ENCODE measurements at places on chromosomes 2 and 18.
A peak's percentile ranks its signal among the peaks of the same experiment; 100 is the strongest.

GRCh38 chr2:160207804-160208654 is 8.0 kb upstream of the ITGB6 start:
- DNase-seq = peak; percentile 86

- DNase-seq = no peak
Measured at GRCh38 chr2:213129311-213129710, 22.1 kb downstream of the IKZF2 start.

GRCh38 chr2:55027226-55027625 is 23.0 kb downstream of the RTN4 start:
- no peak for DNase-seq

GRCh38 chr2:118812552-118812951 is 34.9 kb downstream of the EN1 start:
- no peak for DNase-seq

DNA sequence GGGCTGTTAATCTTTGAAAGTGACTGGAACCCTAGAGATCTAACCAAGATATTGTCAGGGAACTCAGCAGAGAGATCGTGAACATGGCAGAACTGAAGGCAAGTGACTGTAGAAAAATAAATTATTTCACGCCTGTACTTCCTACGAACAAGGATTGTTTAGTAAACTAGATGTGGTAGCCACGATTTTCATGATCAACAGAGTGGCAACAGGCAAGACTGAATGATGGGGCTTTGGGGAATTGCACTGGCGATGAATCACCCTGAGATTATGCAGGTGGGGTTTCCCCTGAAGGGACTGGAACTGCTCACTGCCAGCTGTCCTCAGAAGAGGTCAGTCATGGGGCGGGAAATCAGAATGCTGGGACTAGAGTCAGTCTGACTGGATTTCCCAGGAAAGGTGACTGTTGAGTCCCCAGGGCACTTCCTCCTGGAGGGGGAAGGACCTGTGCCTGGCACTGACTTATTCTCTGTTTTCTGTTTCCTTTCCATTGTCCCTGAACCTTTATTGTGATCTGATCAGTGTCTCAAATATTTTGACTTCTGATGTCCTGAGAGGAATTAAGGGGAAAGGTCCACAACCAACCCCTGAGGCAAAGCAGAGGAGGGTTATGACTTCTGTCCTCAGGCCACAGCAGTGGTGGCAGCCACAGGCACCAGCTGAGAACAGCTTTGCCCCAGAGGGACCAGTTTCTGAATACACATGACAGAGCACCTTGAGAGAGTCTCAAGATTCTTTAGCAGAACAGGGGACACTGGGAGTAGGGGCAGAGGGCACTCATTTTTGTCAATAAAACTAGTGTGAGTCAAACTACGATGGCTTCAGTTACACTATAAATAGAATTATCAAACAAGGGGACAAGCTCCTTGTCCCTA is 70.0 kb downstream of the NAB1 start:
- DNase-seq = no peak

GRCh38 chr18:36582988-36583745 is 245.6 kb downstream of the TPGS2 start:
- no peak for DNase-seq

DNA sequence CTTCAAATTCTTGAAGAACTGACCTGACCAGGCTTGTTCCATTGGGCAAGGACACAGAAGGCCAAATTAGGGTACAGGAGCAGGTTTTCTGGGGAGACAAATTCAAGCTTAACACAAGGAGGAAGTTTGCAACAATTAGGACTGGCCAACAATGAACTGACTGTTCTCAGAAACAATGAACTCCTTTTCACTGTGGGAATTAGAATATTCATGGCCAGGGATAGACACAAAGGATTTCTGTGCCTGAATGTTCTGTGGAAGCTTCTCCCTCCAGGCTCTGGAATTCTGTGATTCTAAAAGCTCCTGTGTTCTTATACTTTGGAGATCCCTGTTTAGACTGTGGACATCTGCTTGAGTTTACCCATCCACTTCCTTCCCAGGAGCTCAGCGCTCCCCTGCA is 15.2 kb downstream of the SMYD1 start:
- DNase-seq = no peak

GRCh38 chr2:127679680-127680361 is 4.5 kb upstream of the LIMS2 start:
- DNase-seq = no peak

DNA sequence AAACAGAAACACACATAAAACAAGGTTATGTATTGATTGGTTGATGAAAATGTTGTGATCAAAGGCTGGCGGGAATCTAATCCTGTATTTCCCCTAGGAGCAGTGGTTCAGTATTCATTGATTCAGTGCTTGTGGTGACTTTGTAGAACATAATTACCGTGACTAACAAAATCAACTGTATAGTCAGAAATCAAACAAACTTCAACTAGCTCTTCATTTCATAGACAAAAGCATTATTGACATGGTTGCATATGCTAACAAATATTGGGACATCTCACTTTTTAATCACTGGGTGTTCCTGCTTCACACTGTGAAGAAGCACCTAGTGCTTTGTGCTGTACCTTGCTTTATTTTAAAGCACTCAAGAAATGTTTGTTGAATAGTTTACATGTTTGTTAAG is 41.4 kb downstream of the USP14 start:
- DNase-seq = no peak

- no peak for DNase-seq
Measured at GRCh38 chr2:1891147-1891546, 146.8 kb upstream of the PXDN start.

- no peak for DNase-seq
Measured at GRCh38 chr2:224072541-224073188, 33.6 kb upstream of the SERPINE2 start.

DNA sequence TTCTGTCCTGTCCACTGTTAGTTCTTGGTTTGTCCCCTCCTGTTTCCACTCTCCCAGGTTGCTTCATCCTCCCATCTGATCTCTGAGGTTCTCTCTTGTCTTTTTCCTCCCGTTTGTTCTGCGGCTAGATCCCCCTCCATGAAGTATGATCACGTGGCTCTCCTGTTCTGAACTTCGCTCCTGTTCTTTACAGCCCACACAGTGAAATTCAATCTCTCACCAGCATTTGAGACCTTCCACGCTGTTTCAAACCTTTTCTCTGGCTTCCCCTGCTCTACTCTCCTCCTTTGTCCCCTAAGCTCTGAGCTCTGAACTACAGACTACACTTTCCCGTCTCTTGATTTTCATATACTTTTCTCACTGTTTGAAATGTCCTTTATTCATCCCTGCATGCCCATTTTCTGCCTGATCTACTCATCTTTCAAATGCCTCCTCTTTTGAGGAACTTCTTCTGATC is 83.5 kb downstream of the OSBPL6 start:
- no peak for DNase-seq

DNA sequence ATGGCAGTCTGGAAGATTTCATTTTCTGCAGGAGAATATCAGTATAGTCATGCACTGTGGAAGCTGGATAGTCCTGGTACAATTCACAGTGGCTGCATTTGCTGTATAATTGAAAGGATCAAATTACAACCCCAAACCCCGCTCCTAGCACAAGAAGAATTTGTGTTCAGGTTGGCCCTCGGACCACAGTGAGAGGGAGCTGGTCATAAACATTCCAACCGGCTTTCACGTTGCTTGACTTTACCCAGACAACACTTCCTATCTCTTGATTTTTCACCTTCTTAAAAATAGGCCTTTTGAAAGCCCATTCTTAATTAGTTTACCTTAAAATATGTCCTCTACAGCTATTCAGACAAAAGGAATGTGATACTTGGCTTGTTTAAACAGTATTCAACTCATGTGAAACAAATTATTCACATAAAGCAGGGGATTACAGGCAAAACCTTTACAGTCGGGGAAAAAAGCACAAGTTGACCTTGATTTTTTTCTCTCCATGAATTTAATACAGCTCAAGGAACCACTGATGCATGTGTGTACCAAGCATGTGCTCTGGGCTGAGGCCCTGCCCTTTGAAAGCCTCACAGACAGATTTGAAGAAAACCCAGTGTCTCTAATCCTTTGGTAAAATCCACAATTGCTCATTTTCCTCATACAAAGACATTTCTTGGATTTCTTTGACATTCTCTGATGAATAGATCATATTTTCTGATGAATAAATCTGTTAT is 143.0 kb upstream of the SOX11 start:
- DNase-seq = no peak

DNA sequence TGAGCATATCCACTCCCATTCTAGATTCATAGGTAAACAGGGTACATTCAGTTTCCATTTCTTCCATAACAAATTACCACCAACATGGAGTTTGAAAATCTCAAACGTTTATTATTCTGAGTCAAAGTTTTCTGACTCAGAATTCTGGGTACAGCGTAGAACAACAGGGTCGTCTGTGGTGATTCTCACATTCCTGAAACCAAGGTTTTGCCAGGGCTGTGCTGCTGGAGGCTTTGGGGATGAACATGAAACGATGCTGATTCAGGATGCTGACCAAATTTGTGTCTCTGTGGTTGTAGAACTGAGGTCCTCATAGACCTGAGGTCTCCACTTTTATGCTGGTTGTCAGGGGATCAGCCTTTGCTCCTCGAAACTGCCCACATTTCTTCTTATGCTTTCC is 255.7 kb downstream of the DSEL start:
- DNase-seq = no peak

- no peak for DNase-seq
Measured at GRCh38 chr2:174777347-174778084, 13.2 kb upstream of the CHRNA1 start.

GRCh38 chr2:191350826-191351225 is 105.6 kb downstream of the MYO1B start:
- no peak for DNase-seq

- DNase-seq = peak; percentile 81
Measured at GRCh38 chr2:120735746-120736170, at the start of gene GLI2. GLI2 (plus strand) TSS chr2:120735868; CDS start chr2:120797321, 61,453 bp downstream.

GRCh38 chr2:20350041-20350712 is 467 bp downstream of the PUM2 start:
- peak; percentile 81 for DNase-seq

GRCh38 chr2:208077276-208077675 is 47.0 kb downstream of the CRYGD start:
- no peak for DNase-seq

- no peak for DNase-seq
Measured at GRCh38 chr2:151983221-151983620, 115.6 kb downstream of the CACNB4 start.

DNA sequence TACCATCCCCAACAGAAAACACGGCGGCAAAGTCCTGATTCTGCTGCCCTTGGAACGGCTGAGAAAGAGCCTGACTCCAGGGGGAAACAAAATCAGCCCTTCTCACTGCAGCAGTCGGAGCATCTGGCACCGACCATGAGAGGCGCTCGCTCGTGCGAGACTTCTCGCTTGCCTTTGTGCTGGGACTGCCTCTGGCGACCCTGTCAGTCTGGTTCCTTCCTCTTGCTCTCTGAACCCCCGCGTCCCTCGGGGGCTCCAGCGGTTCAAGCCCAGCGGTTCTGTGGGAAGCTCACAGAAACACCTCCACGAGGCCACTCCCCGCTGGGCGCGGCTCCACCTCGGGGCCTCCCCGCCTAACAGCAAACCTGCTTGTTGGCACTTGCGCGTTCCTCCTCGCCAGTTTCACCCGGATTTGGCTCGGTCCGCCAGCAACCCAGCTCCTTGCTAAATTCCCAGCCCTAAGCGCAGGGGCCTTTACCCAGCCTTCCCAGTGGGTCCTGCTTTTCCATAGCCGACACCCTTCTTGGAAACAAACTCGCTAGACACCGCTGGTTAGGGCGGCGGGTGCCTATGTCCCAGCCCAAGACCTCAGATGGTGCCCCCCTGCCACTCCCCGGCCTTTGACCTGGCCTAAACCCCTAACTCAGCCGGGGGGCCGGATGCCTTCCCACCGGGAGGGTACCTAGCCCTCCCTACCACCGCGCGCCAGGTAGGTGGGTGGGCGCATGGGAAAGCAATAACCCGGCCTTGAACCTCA is 2.2 kb downstream of the RND3 start:
- peak; percentile 92 for DNase-seq

DNA sequence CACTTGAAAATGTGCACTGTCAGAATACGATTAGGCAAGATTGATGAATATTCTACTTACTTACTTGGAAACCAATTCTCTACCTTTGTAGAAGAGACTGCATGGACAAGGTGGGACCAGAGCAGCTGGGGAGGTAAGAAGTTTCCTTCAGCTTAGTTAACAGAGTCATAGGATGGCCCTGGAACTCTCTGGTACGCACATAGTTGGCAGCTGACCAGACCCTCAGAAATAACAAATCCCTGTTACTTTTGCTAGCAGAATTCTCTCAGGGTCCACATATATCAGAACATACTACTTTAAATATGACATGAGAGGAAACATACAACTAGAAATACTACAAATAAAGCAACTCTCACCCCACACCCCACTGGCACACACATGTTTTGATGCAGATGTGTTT is 24.8 kb upstream of the STAT1 start:
- DNase-seq = no peak

DNA sequence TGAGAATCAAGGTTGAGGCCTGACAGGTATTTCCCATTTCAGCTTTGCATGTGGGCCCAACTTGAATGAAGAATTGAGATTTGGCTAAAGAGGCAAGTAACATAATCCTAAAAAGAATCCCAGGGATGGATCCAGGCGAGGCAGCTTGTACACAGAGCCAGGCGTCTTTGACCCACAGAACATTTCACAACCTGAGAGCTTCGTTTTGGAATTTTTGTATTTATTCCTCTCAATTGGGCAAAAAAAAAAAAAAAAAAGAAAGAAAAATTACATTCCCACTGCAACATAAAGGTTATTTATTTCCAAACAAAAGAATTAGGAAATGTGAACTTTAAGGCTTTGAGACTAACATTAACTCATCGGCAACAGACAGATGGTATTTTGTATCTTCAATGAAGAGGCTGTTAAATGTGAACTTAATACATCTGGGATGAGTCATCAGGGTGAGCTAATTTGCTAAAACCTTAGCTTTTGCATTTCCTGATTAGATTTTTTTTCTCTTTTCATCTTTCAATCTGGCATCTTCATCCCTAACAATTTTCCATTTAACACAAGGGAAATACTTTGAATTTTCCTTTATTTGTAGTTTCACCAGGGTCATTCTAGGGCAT is 478.5 kb upstream of the TNP1 start:
- DNase-seq = no peak

DNA sequence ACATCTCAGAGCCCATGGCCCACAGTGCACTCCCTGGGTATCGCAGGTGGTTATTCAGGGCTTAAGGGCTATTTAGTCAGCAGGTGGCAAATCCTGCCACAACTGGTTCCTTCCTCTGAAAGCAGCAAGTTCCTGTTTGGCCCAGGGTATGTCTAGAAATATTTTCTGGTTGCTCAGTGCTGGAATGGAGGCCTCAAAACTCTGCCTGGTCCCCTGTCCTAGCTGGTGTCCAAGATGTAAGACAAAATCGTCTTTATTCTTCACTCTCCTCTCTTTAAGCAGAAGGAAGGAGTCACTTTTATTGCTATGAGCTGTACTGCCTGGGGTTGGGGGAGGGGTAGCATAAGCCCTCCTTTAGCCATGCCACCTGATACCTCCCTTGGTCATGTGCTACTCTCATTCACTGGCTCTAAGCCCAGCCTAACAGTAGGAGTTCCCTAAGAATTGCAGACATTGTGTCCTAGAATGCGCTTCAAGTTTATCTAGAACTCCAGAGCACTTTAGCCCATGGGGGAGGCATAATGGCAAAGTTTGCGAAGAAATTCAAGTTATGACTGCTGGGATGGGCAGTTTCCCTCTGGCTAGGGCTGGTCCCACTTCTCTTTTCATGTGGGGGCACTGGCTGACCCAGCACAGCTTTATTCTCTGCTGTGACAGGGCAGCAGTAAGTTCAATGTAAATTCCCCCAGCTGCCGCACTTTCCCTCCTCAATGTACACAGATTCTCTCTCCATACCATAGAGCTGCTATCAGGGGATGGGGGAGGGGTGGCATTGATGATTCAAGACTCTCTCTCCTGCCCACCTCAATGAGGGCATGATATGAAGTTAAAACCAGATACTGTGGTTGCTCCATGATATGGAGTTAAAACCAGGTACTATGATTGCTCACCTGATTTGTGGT is 27.1 kb upstream of the CWC22 start:
- DNase-seq = no peak
